ENCODE measurements at places on chromosomes 7 and 10.

- H3K27me3 ChIP-seq = peaks cover under 1% of the 10 kb centered on the region
- H3K36me3 ChIP-seq = no peaks in the 10 kb centered on the region
- no peak overlapping the region for H3K27ac ChIP-seq
- H3K4me1 ChIP-seq = no peaks in the 10 kb centered on the region
- no peak overlapping the region for H3K4me3 ChIP-seq
These were observed 566.9 kb downstream of the TCERG1L start for GRCh38 chr10:130744631-130745030.

- peaks cover 29% of the 10 kb centered on the region for H3K27me3 ChIP-seq
- H3K36me3 ChIP-seq = no peaks in the 10 kb centered on the region
- H3K4me1 ChIP-seq = no peaks in the 10 kb centered on the region
- no peak overlapping the region for H3K4me3 ChIP-seq
- DNase-seq = no peak
These were observed 20.5 kb upstream of the GPR26 start for GRCh38 chr10:123645615-123646014.

DNA sequence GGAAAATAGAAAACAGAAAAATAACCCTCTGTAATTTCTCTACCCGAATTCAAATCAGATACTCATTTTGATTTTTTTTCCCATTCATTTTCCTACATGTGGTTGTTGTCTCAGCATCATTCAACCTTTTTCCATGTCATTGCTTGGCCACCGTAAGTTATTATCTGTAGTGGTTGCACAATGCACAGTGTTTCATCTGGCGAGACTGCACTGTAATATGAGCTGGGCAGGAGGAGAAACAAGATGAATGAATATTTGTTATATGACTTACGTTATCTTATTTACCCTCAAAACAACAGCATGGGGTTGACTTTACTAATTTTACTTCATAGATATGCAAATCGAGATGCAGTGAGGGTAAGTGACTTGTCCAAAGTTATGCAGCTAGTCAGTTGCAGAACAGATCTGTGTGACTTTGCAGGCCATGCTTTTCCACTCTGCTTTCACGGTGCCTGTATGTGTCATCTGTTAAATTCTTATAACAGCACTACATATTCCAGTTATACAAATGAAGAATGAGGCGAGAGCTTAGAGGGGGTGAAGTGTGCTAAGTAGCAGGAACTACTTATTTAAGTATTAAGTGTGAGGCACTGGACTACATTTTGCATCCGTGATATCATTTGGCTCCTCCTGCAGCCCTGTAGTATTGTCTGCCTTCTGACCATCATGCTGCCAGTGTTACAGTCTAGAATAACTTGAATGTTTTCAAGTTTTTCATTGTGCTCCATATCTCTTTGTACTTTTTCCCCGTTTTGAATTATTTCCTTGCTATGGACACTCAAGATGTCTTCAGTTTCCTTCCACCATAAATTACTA, 56.7 kb downstream of the ZMYND11 start:
- H3K4me3 ChIP-seq = no peak overlapping the region
- H3K27me3 ChIP-seq = no peaks in the 10 kb centered on the region

DNA sequence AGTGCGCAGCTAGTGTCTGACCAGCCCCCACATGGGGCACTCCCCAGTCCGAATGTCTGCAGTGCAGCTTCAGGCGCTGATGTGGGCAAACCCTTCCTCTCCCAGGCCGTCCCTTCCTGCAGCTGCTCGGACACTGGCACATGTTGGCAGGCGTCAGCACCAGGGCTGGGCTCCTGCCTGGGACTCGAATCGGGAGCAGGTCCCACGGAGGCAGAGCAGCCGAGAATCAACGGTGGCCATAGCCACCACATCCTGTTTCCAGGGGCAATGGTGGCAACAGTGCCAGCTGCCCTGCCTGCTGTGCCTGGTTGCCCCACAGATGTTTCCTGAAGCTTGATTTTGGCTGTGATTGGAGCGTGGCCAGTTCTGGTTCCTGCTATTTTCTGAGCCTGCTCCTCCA, 65.8 kb downstream of the MGMT start:
- H3K27me3 ChIP-seq = no peaks in the 10 kb centered on the region
- DNase-seq = no peak
- H3K4me1 ChIP-seq = peaks cover 46% of the 10 kb centered on the region
- peak overlapping the region; percentile 20 for H3K27ac ChIP-seq
- peaks cover 36% of the 10 kb centered on the region for H3K36me3 ChIP-seq
- H3K4me3 ChIP-seq = no peak overlapping the region

DNA sequence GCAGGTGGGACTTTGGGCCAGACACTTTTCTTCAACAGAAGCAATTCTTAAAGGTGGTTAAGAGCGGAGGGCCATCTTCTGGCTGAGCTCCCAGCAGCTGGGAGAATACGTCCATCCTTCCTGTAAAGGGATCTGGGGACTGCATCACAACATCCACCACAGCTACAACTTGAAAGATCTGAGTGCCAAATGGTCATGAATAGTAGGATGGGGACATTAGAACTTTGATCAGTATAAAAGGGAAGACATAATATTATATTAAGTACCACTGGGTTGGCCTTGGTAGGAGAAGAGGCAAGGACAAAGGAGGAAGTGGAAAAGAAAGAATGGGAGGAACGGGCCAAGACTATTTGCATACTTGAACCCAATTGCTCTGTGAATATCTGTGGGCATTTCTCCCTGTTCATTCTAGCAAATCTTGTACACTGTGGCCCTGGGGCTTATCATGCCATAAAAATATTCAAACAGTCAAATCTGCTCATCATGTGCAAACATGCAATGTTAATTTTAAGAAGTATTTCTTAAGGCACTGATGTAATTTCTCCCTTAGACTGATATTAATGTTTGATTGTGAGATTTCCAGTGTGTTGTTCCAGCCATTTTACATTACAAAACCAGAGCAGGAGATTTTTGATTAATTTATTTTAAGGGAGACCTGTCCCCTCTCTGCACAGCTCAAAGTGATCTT, 65.5 kb upstream of the CREB5 start:
- no peak for DNase-seq
- peaks cover 2% of the 10 kb centered on the region for H3K4me1 ChIP-seq
- H3K27ac ChIP-seq = no peak overlapping the region
- peaks cover 33% of the 10 kb centered on the region for H3K27me3 ChIP-seq
- H3K4me3 ChIP-seq = no peak overlapping the region

DNA sequence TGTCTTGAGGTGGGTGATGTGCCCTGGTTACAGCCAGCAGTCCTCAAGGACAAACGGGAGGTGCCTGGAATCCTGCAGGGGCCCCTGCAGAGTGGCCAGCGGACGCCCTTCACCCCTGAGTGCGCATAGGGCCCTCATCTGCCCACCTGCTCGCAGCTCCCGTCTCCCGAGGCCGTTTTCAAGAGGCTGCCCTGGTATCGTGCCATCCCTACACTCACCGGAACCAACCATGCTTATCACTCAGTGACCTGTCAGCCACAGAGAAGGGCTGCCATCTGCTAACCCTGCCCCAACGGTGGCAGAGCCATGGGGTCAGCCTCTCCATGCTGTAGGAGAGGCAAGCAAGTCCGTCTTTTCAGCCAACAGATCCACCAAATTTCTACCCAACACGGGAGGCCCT, 122.0 kb downstream of the FAM53B start:
- H3K27me3 ChIP-seq = no peaks in the 10 kb centered on the region
- H3K27ac ChIP-seq = peak overlapping the region; percentile 81
- peaks cover 100% of the 10 kb centered on the region for H3K4me1 ChIP-seq
- DNase-seq = no peak
- H3K36me3 ChIP-seq = peaks cover 14% of the 10 kb centered on the region

- H3K4me3 ChIP-seq = no peak overlapping the region
- no peaks in the 10 kb centered on the region for H3K36me3 ChIP-seq
- no peaks in the 10 kb centered on the region for H3K4me1 ChIP-seq
- no peak for DNase-seq
These were observed 55.7 kb downstream of the RNF133 start for GRCh38 chr7:122643250-122643649.

DNA sequence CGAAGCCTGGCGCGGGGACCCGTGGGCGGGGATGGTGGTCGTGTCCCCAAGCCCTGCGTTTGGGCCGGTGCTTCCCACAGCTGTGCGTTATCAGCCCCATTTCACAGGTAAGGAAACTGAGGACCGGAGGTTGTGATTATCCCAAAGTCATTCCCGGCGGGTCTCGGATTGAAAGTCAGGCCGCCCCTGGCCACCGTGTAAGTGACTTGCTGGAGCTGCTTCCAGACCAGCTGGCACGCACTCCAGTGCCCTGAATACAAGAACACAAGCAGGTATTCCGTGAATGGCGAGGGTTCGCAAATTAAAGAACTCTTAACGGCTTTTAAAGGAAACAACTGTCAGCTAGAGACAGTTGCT, 675 bp upstream of the ATE1 start:
- peaks cover 4% of the 10 kb centered on the region for H3K36me3 ChIP-seq
- no peaks in the 10 kb centered on the region for H3K27me3 ChIP-seq
- H3K4me3 ChIP-seq = peak overlapping the region; percentile 97
- H3K27ac ChIP-seq = peak overlapping the region; percentile 98
- peaks cover 29% of the 10 kb centered on the region for H3K4me1 ChIP-seq

GRCh38 chr7:43309706-43310022, 197.2 kb downstream of the HECW1 start:
- DNase-seq = no peak
- peaks cover 4% of the 10 kb centered on the region for H3K27me3 ChIP-seq
- H3K4me1 ChIP-seq = peaks cover 6% of the 10 kb centered on the region
- no peak overlapping the region for H3K27ac ChIP-seq
- no peak overlapping the region for H3K4me3 ChIP-seq
- no peaks in the 10 kb centered on the region for H3K36me3 ChIP-seq

- peak overlapping the region; percentile 87 for H3K4me3 ChIP-seq
- H3K36me3 ChIP-seq = peaks cover 40% of the 10 kb centered on the region
- no peak overlapping the region for H3K27ac ChIP-seq
- H3K4me1 ChIP-seq = peaks cover 9% of the 10 kb centered on the region
- no peak for DNase-seq
- no peaks in the 10 kb centered on the region for H3K27me3 ChIP-seq
These were observed 55.2 kb upstream of the TNRC18 start for GRCh38 chr7:5478568-5479430.

- no peaks in the 10 kb centered on the region for H3K27me3 ChIP-seq
- H3K27ac ChIP-seq = no peak overlapping the region
- no peak for DNase-seq
- H3K36me3 ChIP-seq = peaks cover 49% of the 10 kb centered on the region
These were observed 25.4 kb downstream of the FAM25A start for GRCh38 chr10:87045434-87045938.

DNA sequence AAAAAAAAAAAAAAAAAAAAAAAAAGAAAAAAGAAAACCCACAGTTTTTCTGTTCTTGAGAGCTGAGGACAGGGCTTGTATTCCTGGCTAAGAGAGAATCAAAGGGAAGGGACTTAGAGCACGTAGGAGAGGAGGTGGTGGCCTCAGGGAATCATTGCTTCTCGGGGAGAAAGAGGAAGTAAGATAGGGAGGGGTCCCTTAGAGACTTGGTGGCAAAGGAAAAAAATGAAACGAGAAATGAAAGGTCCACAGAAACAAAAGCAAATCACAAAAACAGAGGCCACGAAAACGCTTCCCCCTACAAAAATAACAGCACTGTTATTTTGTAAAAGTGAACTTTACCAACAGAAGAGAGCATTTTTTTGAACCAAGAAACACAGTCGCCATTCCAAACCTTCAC, 323.1 kb upstream of the GALNT17 start:
- DNase-seq = no peak
- no peak overlapping the region for H3K27ac ChIP-seq
- H3K36me3 ChIP-seq = no peaks in the 10 kb centered on the region

DNA sequence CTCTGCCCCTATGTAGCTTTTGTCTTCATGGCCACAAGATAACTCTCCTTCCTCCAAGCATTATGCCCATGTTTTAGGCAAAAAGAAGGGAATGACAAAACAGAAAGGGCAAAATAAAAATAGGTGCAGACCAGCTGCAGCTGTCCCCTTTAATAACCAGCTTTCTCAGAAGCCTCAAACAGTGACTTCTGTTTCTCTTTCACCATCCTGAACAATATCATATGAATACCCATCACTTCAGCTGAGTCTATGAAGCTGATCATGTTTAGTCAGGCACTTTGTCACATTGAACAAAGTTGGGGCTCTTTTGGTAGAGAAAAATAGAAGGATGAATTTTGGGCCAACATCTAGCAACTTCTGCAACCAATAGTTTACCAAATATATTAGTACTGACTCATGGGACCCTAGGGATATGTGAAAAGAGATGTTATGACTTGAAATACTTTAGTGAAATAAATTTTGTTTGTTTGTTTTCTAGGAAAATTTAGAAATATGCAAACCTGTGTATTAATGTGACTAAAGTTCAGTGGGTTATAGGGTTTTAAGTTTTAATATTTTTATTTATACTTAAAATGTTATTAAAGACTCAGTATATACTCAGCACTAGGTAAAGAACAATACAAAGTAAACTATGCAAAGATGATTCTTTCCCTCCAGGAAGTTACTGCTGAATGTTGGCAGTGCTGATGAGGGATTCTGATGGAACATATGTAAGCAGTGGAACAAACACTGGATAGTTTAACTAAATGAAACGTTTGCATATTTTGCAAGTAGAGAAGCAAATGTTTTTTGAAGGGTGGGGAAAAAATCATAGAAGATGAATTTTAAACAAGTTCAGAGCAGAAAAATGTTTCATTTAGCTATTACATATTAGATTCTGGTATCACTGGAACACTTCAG, 133.7 kb downstream of the FOXP2 start:
- DNase-seq = no peak
- no peak overlapping the region for H3K4me3 ChIP-seq
- no peaks in the 10 kb centered on the region for H3K4me1 ChIP-seq

- H3K36me3 ChIP-seq = no peaks in the 10 kb centered on the region
- H3K4me3 ChIP-seq = no peak overlapping the region
- peaks cover 27% of the 10 kb centered on the region for H3K27me3 ChIP-seq
- no peak overlapping the region for H3K27ac ChIP-seq
- peaks cover 14% of the 10 kb centered on the region for H3K4me1 ChIP-seq
These were observed 3.7 kb upstream of the ABHD11 start for GRCh38 chr7:73742338-73742752.

DNA sequence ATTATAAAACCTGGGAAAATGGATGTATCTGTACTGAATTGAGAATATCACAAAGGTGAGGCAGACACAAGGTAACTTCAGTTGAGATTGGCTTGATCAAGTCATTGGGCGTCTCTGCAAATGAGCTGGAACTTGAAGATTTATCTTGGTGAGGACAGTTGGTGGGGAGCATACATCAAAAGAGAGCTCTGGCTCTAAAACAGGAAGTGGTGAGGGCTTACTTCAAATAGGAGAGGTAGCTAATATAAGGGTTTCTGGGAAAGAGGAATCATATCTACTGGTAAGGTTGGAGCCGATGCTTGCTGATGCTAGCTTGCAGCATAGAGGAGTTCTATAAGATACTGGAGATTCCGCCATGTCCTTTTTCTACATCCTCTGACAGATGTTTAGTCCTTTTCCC, 39.9 kb upstream of the FGL2 start:
- H3K36me3 ChIP-seq = peaks cover 6% of the 10 kb centered on the region
- no peak overlapping the region for H3K27ac ChIP-seq
- H3K4me1 ChIP-seq = peaks cover 14% of the 10 kb centered on the region
- H3K27me3 ChIP-seq = no peaks in the 10 kb centered on the region
- H3K4me3 ChIP-seq = no peak overlapping the region
